ENCODE measurements at places on chromosomes 2 and 18.
A peak's percentile ranks its signal among the peaks of the same experiment; 100 is the strongest.

DNA sequence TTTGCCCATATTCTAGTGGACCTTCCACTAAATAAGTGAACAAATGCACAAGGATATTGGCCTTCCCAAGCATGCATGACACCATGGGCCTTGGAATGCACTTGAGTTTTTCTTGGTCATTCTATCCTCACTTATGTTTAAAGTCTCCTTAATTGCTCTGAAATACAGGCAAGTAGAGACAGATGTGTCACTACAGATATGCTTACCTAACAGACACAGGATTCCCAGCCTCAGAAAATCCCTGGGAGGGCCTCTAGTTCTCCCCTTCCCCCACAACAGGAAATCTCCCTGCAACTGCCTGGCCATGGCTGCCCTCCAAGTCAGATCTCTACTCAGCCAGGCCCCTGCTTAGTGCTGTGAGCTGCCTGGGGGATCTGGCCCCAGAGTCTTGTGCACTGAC, 445.2 kb downstream of the IRS1 start:
- DNase-seq: no peak

DNA sequence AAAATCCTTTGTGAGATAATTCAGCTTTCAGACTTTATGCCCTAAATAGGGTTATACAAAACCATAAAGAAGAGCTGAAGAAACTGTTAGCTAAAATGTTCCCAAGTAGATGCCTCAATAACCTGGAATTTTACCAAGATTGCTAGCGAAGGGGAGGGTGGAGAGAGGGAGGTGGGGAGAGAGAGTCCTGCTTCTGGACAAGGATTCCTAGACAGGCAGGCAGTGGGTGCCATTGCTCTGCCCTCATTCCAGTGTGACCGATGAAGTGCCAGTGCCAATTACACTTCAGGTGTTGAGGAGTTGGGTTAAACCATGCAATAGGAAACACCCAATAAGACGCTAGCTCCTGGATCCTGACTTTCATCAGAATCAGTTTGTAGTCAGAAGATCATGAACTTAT, 18.1 kb downstream of the LAPTM4A start:
- no peak for DNase-seq

GRCh38 chr2:1977655-1978054, 233.3 kb upstream of the PXDN start:
- DNase-seq: no peak

GRCh38 chr18:47036298-47036874, 965 bp upstream of the ELOA2 start:
- peak; percentile 7 for DNase-seq

DNA sequence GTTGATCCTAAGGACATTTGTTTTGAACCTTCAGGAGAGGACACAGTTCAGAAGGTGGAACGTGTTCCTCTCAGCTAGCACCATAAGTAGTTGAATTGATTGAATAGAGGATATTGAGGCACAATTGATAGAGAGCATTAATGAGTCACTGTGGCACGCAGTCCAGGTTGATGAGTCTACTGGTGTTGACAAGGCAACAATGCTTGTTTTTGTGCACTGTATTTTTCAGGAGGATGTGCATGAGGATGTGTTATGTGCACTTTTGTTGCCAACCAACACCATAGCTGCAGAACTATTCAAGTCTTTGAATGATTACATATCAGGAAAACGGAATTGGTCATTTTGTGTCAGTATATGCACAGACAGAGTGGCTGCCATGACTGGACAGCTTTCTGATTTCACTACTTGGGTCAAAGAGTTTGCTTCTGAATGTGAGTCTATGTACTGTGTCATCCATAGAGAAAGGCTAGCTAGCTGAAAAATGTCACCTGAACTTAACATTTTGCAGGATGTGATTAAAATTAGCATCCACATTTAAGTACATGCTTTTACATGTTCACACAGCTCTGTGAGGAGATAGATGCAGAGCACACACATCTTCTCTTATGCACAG, 140.1 kb upstream of the B3GNT2 start:
- DNase-seq: no peak

- DNase-seq: no peak
These were observed 472.5 kb upstream of the PIK3C3 start for GRCh38 chr18:41482501-41482900.

GRCh38 chr18:48300463-48300961, 108.7 kb downstream of the ZBTB7C start:
- no peak for DNase-seq

DNA sequence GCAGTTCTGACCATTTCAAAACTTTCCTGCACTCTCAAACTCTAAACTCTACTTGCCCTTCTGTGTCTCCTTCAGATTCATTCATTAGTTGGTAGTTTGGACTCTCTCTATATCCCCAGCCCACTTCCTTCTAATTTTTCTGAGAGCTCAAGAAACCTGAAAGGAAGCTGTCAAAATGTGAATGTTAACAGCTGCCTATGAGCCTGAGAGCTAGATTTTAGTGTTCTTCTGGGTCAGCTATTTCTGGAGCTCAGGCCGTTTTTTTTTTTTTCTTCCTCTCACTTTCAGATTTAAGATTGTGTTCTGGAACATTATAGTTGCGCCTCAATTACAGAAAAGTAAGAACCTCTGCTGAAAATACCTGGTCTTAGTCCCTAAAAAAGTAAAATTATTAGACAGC, 73.1 kb downstream of the RTN4 start:
- peak; percentile 29 for DNase-seq

DNA sequence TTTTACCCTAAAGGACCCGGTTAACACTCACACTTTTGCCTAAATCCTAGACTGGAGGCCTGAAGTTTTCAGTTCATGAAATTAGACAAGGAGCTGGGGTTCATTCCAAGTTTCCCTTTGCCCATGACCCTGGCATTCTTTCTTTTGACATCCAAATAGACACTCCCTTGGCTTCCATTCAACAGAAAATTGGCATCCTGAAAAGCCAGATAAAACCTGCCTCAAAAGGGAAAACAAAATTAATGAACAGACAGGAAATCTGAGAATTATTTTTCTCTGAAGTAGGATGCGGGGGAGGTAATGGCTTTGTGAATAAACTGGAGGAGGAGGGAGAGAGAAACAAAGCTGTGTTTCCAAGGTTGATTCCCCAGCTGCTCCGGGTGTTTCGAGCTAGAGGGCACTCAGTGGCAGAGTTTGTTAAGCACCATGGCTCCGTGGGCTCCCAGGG, 41.0 kb downstream of the SPP2 start:
- DNase-seq: peak; percentile 31

DNA sequence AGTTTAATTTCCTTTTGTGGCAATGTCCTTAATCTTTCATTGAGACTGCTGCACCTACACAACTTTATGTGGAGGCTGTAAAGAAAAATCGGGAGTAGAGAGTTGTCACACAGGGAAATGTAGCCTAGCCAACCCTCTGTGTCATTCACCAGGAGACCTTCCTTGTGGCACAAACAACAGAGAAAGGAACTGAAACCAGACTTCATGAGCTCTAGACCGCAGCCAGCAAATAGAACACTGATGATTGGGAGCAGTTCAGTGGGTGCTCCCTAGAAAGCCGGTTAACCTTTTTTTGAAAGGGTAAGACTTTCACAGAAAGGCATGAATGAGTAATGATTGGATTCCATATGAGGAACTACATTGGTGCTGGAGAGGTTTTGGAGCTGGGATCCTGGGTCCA, 1752.4 kb upstream of the CELF4 start:
- no peak for DNase-seq

DNA sequence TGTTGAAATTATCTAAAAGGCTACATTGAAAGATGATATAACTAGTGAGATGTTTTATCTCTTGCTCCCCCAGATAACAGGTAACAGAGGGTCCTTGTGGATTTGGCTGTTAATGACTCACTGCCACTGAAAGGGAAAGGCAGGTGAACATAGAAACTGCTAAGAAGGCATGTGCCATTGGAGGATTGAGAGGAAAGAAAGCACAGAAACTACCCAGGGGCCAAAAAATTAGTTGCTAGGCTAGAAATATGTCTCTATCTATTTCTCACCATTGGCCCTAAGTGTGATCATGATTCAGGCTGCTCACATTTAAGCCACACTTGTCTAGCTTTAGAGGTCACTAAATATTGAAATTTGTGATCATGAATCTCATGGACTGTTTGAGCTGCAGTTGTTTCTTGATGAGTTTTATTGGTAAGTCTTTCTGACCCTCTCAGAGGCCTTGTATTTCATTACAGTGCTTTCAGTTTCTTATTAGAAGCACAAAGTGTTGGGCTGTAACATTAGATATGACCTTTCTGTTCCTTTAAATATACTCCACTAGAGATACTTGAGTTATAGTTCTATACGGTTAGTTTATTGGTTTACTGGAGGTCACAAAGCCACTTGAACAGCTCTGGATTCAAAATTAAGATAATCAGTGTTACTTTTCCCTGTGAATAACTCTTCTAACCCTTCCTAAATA, 26.2 kb downstream of the NAB1 start:
- no peak for DNase-seq

DNA sequence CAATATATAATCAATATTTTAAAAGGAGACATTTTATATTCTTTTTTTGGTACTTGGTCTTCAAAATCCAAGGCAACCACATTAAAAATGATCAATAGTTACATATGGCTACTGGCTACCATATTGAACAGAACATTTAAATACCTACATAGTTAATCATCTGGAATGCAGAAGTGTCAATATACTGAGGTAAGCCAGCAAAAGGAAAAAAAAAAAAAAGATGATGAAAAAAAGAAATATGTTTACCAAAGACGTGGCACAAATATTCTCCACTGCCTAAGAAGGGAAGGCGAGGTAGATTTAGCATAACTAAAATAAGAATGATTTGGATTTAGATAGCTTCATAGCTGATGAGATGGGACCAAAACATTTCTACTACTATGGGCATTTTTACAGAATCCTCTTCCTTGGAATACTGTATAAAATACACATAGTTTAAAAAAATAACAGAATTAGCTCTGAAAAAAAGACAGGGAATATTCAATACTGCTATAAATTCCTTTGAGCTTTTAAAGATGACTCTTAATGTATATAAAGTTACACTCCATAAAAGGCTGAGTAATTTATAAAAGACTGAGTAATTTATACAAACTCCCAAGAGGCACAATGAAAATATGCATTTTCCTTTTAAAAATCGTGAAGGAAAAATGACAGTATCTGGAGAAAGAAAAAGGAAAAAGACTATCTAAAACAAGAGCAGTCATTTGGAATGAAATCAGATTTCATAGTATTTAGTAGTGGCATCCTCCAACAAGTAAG, 63.5 kb downstream of the CDH2 start:
- no peak for DNase-seq

DNA sequence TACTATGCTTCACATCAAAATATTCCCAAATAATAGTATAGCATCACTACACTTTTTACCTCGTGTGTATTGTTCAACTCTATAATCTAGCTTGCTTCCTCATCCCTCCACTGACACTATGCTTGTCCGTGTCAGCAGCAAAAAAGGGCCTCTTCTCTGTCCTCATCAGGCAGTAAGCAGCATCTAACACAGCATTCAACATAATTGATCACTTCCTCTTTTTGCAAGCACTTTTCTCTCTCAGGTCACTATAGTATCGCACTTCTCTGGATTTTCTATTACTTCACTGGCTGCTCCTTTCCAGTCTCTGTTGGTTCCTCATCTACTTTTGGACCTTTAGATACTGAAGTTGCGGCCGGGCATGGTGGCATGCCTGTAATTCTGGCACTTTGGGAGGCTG, 64.9 kb upstream of the ZSWIM2 start:
- no peak for DNase-seq

- DNase-seq: peak; percentile 60
These were observed 146.0 kb downstream of the SETBP1 start for GRCh38 chr18:44826418-44827259.

GRCh38 chr2:196365923-196366322, 194.5 kb upstream of the STK17B start:
- DNase-seq: no peak

DNA sequence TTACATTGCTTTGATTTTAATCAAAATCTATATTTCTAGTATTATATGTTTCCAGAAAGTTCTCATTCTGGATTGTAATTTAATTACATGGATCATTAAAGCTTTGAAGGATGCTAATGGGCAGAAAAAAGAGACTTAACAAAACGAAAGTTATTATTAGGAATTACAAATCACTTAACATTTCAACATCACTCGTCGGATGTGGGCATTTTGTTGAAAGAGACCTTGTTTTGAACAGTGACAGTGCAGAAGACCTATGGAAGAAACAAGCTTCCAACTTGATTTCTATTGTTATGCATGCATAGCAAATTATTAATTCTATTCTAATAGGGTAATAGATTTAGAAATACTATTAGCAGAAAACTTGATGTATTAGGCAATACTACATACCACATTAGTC, 31.4 kb upstream of the DARS1 start:
- no peak for DNase-seq

DNA sequence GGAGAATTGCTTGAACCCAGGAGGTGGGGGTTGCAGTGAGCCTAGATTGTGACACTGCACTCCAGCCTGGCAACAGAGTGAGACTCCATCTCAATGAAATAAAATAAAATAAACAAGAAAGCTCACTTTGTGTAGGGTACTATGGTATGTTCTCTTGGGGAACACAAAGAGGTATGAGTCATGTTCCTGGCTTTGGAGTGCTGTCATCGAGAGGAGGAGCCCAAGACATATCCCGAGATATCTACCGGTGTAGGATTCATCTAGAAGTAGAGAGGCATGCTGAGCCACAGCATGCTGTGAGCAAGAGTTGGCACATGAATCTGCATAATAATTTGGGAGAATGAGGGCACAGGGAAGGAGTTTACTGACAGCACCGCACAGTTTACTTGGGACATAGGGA, 244.9 kb upstream of the EPHA4 start:
- DNase-seq: no peak

- no peak for DNase-seq
These were observed 4.4 kb downstream of the C2orf92 start for GRCh38 chr2:97673915-97674283.

DNA sequence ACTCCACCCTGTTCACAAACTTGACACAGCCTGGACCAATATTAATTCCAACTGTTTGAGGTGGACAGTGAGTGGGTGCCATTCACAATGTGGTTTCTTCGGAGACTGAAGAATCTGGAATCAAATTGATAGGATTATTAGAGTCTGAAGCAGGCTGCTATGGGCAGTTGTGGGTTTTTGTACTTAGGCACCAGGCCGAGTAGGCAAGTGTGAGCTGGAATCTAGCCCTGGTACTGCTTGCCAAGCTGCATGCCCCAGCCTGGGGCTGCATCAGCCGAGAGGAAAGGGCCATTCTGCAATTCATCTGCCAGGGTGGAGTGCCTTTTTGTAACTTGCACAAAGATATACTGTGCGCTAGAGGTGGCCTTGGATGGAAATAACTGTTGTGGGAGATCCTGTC, 654.7 kb upstream of the FANCL start:
- DNase-seq: no peak

DNA sequence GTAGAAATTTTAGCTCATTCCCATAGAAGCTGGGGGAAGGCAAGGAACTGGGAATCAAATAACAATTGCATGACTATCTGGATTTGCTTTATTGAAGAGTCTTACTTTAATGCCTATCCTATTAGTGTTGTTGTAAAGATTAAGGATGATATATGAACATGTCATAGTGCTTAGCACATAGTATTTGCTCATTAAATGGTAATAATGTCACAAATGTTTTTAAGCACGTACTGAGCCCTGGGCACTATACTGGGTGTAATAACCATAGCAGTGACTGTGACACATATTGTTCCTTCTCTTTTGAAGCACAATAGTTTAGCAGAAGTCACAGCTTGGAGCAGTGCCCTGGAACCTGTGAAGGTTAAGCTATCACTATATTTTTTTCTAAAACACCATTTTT, 47.2 kb upstream of the DTNB start:
- no peak for DNase-seq

- no peak for DNase-seq
These were observed 21.7 kb upstream of the LRRTM1 start for GRCh38 chr2:80326214-80326613.

- no peak for DNase-seq
These were observed 209.1 kb downstream of the TNS1 start for GRCh38 chr2:217793566-217794132.

Measured in left renal cortex interstitium (tissue), 4 donors.